Foreskin fibroblast (primary cell): ENCODE measurements at places on chromosomes 4 and X.

DNA sequence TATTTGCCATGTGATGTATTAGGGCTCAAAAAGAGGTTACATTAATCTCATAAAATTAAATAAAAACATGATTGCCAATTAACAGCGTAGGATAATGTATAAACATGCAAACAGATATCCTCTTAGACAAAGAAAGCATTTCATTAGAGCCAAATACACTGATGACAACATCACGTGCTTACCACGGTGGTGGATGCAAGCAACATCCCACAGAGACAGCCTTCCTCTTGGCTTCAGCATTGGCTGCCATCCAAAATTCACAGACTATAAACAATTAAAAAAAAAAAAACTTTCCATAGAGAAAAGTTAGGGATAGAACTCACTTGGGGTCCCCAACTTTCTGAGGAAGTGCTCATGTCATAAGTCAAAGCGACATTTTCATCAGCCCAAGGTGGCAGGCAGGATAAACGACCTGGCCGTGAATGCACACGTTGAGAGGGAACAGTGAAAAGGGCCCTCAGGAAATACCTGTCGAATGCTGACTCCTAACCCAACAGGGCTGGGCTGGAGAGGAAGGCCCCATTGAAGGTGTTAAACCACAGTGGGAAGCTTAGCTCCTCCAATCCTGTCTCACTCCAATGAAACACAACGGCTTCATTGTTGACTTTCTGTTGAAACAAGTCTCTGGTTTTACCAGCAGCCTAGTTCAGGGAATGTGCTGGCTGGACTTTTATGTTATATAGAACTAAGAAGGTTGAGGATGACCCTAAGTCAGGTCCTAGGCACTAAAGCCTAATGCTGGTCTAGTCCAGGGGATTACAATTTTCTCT is 48.4 kb downstream of the IDS start:
- DNase-seq, result no peak

GRCh38 chr4:15702941-15703403 is at the start of gene BST1:
TSS of gene BST1 (plus strand) at chr4:15703065. CDS start at chr4:15703145, 80 bp downstream.
- DNase-seq, result peak; percentile 45

DNA sequence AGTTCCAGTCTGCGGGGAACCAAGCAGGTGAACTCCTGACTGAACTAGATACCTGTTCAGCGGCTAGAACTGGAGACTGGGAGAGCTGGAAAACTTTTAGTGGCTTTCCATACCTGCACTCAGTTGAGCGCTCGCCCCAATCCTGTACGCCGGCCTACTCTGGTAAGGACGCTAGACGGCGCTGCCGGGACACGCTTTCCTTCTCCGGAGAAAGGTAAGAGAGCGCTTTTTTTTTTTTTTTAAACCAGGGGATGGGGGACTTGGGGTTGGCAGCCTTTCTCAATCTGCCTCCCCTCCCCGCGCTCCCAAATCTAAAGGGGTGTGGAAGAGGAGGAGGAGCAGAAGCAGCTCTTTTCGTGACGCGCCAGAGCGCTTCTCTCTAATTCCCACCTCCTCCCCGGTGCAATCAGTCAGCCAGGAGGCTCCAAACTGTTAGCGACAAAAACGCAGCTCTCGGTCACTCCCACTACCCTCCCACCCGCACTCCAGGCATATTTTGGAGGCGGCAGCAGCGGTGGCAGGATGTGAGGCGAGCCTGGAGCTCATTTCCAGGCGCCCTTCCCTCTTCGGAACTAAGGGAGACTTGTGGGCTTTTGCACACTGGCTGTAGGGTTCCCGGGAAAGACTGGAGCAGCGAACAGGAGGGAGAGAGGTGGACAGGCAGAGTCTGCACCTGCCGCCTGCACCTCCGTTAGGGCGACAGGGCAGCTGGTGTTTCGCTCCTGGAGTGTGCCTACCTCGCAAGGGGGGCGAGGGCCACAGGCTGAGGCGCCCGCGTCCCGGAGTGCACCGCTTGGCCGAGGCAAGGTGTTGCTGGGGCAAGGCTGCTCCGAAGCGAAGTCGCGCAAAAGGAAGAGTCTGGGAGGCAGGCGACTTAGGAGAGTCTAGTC is at the start of gene IL1RAPL2:
Gene IL1RAPL2, plus strand, starts transcription at position 409 of the 890 bp plus-strand sequence.
- DNase-seq, result peak; percentile 13

- DNase-seq, result peak; percentile 80
These were observed at the start of gene BLTP1 for GRCh38 chr4:122151982-122152710. TSS of gene BLTP1 (plus strand) at chr4:122152331. CDS start at chr4:122170648, 18,317 bp downstream.

DNA sequence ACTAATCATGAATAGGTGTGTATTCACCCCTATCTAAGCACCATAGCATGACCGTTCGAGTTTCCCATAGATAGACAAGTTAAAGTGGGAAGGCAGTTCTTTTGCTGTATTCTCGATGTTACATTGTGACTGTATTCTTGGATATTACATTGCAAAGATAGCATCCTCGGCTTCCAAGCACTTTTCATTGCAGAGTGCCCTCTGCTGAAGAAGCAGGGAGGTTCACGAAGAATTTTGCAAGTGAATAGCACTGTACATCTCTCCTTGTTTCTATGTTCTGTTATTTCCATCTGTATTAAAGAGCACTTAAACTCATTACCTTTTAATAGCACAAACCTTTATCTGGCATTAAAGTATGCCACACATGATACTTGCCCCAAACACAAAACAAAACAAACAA is 426.7 kb upstream of the ARX start:
- no peak for DNase-seq

- no peak for DNase-seq
These were observed 13.7 kb upstream of the DTHD1 start for GRCh38 chr4:36267486-36268268.

GRCh38 chr4:182113779-182114178 is 129.4 kb upstream of the TENM3 start:
- no peak for DNase-seq

GRCh38 chr4:70183168-70183939 is 12.2 kb upstream of the ODAM start:
- DNase-seq, result peak; percentile 1

- no peak for DNase-seq
These were observed 243.8 kb upstream of the JADE1 start for GRCh38 chr4:128565565-128566186.

DNA sequence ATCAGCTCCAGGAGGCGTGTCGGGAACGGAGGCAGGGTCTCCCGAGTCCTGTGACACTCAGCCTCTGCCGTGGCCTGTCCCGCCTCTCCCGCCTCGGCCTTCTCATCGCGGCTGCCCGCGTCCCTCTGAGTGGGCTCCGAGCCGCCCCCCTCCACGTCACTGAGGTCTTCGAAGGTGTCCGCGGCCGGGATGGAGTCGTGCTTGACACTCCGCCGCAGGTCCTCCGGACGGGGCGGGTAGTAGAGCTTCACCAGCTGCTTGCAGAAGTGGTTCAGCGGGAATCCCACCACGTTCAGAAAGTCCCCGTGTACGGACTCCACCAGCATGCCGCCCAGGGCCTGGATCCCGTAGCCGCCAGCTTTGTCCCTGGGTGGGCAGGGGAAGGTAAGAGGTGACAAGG is 25.0 kb downstream of the ASMTL start:
- no peak for DNase-seq

- DNase-seq, result no peak
These were observed 94.1 kb downstream of the RTL5 start for GRCh38 chrX:72037601-72038000.

DNA sequence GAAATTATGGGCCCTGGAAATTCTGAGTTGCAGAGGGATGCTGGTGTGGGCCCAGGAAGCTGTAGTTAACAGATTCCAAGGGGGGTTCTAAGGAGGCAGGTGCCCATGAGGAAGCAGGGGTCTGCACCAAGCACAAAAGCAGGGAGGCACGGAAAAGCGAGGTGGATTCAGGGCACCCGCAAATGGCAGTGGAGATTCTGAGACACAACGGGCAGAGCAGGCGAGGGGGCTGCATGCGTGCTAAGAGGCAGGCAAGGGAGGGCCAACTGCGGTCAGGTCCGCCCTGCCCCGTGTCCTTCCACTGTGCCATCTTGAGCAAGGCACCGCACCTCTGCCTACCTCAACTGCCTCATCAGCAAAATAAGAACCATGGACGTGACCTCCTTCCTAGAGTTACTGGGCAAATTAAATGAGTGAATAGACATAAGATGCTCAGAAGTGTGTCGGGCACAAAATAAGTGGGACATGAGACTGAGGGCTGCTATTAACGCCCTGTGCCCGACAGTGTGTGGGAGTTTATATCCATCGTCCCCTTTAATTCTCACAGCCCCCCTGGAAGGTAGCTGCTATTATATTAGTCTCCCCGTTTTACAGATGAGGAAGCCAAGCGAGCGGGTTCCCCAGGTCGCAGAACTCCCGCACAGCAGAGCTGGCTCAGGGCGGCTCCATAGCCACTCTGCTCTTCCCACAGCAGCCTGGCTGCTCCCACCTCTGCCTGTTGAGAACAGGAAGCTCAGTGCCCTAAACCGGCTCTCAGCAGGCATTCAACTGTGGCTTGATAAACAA is 67.6 kb downstream of the PPP2R2C start:
- no peak for DNase-seq

DNA sequence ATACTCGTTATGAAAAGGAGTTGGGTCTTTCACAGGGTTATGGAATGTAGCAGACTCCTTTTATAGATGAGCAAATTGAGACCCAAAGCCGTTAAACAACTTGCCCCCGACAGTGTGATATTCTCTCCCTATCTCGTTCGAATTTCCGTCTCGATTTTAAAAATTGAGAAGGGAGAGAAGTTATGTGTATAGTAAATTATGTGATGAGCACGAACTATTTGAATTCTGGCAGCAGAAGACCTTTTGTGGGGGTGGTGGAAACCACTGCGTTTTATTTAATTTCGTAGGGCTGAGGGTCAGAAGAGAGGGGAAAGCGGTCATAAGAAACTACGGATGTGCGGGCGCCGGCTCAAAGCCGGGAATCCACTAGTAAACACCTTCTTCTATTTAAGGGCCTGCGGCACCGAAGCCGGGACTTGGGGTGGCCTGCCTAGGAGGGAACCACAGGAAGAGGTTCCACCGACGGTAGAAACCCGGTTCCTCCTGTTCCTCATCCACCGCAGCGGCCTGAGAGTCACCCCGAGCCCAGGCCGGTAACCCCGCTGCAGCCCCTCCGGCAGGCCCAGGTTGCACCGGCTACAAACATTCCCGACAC is 1.5 kb upstream of the DDX3X start:
- DNase-seq, result peak; percentile 47

DNA sequence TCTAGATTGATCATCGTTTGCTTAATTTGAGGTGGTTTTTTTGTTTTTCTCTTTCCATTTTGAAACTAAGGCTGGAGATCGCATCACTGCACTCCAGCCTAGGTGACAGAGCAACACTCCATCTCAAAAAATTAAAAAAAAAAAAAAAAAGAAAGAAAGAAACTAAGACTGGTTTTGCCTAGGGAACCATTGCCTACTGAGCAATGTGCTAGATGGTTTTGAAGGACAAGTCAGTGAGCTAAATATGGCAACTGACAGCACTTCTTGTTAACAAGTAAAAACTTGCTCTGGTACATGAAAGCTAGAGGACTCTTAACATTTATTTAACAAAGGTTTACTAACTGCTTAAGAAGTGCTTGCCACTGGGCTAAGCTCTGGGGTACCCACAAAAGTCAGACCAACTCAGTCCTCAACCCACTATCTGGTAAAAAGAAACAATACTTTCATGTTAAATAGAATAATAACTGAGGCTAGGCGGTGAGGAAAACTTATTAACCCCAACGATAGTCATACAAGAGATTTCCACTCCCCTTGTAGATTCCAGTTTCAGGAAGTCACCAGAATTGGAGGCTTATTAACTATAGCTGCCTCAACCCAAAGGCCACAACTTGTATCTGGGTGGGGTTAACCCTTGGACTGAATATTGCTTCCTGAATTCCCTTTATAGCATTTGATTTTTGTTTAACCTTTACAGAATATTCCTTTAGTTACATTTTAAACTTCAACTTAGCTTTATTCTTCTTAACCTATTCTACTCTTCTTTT is 111.6 kb downstream of the FRYL start:
- no peak for DNase-seq

DNA sequence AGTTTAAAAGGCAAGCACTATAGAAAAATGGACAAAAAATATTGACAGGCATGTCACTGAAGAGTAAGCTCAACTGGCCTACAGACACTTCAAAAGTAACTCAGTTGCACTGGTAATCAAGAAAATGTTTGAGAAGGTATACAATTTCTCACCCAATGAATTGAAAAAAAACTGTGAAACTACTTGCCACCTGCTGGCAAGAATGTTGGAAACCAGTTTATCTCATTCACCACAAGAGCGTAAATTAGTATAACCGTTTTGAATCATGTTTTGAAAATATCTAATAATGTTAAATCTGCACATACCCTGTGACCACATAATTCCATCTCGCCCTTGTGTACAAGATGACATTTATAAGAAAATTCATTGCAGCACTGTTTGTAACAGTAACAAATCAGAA is 31.7 kb downstream of the TXK start:
- no peak for DNase-seq

DNA sequence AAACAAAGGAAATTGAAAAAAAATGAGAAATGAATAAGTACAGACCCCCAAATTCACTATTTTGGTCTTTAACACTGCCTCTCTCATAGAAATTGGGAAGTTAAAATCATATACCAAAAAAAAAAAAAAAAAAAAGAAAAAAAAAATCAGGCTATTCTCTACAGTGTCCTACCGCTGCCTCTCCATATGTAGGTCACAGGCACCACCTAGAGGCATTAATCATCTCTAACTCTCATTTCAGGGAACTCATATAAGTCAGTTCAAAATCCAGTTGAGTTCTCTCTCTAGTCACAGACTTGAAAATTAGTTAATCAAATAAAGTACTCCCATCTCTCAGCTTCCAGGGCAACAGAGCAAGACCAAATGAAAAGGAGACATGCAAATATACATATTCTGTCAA is 47.9 kb downstream of the COX18 start:
- DNase-seq, result peak; percentile 60

DNA sequence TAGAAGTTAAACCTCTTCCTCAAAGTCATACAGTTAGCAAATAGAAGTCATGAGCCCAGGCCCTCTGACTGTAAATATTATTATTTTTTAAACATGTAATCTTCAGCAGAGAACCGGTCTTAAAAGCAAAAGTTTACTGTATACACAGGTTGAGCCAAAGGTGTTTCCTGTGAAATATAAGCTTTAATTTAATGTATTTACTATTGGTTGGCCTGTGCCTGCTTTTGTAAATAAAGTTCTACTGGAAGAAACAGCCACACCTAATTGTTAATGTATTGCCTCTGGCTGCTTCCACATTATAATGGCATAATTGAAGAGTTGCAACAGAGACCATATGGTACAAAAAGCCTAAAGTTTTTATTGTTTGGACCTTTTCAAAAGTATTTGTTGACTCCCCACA is 61.0 kb upstream of the PRDM8 start:
- no peak for DNase-seq

DNA sequence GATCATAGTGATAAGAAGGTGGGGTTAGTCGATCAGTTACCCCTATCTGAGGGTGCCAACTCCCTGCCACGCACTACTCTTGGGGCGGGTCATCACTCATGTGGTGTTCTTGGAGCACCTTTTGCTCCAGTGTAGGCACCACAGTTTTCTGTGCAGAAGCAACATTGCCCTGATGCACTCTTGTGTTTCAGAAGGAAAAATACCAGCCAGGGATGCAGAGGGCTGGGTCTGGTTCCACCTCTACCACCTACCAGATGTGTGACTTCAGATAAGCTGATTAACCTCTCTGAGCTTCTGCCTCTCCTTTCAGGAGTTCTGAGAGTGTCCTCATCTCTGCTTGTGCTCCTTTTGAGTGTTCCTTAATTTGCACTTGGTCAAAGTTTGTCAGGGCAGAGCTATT is 29.9 kb upstream of the PROM1 start:
- DNase-seq, result no peak

GRCh38 chr4:164596927-164597326 is 157.0 kb upstream of the SMIM31 start:
- no peak for DNase-seq

- DNase-seq, result peak; percentile 91
These were observed at the start of gene HSD17B11 for GRCh38 chr4:87390891-87391575. TSS of gene HSD17B11 (minus strand) at chr4:87391188. CDS start at chr4:87391070, 118 bp downstream.

- DNase-seq, result peak; percentile 74
These were observed 13.1 kb downstream of the TCEAL7 start for GRCh38 chrX:103343105-103343504.
